ENCODE measurements at places on chromosomes 16 and 17. TPM values are rescaled to one million over a fixed set of nuclear protein-coding genes. Genes with fewer than 3 reads are reported as not detected.

HP gene
- polyA plus RNA-seq = not detected

APOH gene
- polyA plus RNA-seq = not detected

DNA sequence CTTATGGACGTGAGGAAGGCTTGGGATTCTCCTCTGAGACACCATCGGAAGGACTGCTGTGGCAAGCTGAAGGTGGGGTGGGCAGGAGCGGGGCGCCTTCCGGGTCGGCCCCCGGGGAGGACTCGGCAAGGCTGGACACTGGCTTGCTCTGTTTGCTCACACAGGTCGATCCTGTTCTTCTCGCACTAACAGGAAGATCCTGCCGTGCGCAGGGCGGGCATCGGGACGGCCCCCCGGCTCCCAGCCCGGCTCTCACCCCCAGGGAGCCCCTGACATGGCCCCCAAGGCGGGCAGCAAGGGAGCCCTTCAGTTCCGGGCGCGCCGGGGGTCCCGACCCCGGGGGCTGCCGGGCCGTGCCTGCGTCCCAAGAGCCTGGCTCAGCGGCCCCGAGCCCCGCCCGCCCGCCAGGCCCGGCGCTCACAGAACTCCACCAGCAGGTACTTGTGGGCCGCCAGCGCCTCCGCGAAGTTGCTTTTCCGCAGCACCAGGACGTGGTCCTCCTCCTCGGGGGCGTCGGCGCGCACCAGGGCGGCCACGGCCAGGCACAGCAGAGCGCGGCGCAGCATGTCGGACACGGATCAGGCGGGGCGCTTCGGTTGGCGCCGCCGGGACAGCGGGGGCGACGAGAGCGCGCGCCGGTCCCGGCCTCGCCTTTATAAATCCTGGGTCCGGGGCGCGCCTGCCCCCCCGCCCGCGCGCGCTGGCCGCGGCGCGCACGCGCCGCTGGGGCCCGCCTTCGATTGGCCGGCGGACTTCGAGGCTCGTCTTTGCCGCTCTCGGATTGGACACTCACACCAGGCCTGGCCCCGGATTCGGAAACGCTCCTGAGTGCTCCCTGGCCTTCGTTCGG lies at the start of gene P4HB:
P4HB (minus strand) TSS at position 630 of the 850 bp plus-strand sequence; CDS start at position 566, 64 bp downstream.
- peak; percentile 11 for DNase-seq

- DNase-seq = no peak
These were observed 129.9 kb downstream of the TMEM132E start for GRCh38 chr17:34709158-34709754.

DNA sequence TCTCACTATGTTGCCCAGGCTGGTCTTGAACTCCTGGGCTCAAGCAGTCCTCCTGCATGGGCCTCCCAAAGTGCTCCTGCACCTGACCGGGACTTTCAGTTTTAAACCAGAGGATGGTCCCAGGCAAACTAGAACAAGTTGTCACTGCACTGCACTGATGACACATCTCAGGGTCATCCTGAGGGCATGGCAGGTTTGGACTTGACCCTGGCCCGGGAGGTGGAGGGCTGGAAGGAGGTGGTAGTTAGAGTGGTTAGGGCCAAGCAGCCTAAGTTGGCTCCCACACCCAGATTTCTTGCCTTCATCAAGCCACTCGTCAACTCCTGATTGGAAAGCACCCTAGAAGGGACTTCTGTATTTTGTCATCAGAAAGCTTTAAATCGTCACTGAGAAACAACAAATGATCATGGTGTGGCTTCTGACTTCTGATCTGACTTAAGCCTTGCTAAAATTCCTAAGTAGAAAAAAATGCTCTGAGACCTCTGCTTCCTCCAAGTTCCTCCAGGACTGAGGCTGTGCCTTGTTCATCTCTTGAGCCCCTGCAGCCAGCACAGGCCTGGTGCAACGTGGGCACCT lies 43.5 kb downstream of the EMP2 start:
- no peak for DNase-seq

DNA sequence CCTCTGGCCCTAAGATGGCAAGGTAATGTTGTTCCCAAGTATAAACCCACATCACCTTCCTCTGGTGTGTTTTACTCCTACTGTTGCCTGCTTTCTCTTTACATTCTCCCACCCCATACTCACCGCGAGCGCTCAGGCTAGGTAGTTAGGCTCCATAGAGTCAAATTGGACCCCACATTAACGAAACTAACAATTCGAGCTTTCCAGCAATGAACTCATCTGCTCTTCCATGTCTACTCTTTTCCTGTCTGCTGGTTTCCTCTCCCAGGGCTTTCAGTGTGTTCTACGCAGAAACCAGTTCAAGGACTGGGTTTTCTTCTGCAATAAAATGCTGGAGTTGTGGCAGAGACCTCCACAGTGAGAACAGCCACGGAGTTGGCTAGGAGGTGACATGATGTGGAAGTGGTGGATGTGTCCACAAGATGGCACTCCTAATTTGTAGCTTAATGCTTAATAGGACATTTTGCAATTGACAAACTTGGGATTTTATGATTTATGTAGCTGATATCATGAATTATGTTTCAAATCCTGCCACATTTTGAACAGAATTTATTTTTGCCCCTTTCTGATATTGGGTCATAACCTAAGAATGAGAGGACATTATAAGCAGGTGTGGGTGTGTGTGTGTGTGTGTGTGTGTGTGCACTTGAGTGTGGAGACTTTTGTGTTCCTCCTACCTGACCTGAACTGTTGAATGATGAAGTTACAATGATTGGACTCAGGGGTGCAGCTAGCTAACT lies 2.2 kb upstream of the UQCRC2 start:
- DNase-seq = peak; percentile 28

DNA sequence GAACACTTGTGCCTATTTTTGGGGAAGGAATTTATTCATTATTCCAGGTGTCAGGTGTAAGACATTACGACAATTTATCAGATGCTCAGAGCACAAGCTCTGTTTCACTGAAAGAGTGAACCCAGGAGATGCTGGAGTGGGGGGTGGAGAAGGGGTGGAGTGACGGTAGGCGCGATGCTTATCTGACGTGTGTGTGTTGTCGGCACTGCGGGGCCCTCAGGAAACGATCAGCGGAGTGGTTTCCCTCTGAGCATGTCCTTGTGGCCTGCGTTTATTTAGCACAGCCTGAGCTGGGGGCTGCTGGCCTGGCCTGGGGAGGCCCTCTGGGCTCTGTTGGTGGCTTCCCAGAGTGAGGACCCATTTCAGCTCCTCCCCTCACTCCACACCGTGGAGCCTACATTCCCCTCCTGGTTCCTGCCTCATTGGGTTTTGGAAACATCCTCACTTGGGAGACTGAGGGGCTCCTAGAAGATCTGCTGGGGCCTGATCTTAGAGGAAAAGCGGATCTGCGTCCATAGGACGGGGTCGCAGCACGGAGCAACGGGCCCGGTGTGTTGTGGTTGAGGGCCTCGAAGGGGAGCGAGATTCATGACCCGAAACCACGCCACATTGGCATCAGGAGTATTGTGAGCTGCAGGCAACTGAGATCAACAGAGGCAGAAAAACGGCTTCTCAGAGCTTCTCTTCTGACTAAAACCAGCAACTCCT lies 19.0 kb upstream of the GNG13 start:
- peak; percentile 42 for DNase-seq

DNA sequence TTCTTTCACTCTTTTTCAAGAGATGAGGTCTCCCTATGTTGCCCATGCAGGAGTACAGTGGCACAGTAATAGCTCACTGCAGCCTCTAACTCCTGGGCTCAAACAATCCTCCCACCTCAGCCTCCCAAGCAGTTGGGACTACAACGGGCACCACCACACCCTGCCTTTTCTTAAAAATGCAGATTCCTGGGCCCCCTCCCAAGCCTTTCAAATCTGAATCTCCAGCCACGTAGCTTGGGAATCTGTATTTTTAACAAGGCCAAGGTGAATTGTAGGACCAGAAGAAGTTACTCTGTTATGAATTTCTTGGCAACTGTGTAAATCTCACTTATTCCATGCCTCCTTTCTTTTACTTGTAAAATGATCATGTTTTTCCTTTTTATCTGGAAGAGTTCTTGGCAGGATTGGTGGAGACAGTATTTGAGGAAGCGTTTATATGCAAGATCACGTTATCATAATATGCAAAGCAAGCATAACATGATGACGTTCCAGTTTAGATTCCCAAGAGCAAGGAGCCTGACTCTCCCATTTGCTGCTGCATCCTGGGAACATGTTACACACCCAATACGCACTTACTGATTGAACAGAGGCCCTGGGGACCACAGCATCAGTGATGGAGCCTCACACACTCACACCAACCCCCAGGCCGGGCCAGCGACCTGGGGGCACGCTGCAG lies 44.5 kb downstream of the LITAF start:
- DNase-seq = no peak

DNA sequence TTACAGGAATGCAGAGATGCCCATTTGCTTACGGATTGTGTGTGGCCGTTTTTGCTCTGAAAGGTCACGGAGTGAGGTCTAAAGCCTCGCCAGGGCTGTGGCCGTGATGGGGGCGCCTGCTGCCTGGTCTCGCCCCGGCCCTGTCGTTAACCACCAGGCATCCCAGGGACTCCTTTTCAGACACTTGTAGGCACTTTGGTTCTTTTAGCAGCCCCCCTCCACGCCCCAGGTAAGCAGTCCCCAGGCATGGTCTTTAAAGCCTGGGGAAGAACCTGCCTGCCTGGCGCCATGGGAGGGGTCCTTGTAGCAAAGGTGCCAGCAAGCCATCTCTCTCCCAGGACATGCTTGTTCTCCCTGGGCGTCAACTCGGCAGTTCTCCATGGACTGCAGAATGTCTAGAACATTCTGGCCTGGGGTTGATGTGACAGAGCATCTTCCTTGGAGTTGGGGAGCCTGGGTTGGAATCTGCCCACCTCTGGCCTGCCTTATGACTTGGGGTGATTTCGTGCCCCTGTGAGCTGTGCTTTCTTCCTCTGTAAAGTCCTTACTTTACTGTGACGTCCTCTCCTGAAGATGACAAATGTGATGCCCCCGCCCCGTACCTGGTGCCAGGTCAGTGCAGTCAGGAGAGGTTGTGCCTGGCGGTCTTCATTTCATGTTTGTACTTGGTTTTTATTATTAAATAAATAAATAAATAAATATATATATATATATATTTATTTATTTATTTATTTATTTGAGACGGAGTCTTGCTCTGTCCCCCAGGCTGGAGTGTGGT lies 5.4 kb downstream of the KCTD5 start:
- no peak for DNase-seq

BLTP2 gene
- 23.5 TPM for polyA plus RNA-seq

Measured in CD4-positive, alpha-beta memory T cell (primary cell).